Pons (tissue), 1 donor: ENCODE measurements at places on chromosomes 1 and 21.
A peak's percentile ranks its signal among the peaks of the same experiment; 100 is the strongest.

GRCh38 chr1:85998105-85998855 lies 158.3 kb downstream of the COL24A1 start:
- DNase-seq, result no peak

DNA sequence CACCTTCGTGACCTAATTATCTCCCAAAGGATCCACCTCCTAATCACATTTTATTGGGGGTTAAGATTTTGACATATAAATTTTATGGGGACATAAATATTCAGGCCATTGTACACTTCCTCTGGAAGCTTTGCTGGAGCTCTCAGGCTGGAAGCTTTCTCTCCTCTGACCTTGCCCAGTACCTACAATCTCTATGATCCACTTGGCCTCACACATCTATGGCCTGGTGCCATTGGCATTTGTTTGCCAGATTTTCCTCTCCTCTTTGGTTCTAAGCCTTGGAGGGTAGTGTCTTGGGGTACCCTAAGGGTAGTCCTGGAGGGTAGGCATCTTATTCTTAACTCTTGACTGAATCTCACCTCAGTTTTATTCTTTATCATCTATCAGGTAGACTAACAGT lies 79.0 kb downstream of the HLX start:
- DNase-seq, result no peak

DNA sequence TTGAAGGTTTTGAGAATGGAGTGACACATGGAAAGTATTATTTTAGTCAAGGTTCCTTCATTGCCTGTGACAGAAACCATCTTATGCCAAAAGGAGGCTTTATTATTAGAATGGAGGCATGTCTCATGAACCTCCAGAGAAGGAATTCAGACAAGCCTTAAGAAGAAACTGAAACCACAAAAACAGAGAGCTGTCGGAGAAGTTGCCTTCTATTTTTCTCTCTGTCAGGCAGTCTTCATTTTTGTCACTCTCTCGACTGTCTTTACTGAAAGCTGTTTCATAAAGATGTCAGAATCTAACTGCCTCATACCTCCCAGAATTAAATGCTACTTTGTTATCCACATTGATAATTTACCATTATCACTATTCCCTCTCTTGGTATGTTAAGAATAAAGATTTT lies 434.7 kb upstream of the ADGRL4 start:
- DNase-seq, result no peak

GRCh38 chr1:94236013-94236491 lies 1.3 kb downstream of the ARHGAP29 start:
- DNase-seq, result no peak

DNA sequence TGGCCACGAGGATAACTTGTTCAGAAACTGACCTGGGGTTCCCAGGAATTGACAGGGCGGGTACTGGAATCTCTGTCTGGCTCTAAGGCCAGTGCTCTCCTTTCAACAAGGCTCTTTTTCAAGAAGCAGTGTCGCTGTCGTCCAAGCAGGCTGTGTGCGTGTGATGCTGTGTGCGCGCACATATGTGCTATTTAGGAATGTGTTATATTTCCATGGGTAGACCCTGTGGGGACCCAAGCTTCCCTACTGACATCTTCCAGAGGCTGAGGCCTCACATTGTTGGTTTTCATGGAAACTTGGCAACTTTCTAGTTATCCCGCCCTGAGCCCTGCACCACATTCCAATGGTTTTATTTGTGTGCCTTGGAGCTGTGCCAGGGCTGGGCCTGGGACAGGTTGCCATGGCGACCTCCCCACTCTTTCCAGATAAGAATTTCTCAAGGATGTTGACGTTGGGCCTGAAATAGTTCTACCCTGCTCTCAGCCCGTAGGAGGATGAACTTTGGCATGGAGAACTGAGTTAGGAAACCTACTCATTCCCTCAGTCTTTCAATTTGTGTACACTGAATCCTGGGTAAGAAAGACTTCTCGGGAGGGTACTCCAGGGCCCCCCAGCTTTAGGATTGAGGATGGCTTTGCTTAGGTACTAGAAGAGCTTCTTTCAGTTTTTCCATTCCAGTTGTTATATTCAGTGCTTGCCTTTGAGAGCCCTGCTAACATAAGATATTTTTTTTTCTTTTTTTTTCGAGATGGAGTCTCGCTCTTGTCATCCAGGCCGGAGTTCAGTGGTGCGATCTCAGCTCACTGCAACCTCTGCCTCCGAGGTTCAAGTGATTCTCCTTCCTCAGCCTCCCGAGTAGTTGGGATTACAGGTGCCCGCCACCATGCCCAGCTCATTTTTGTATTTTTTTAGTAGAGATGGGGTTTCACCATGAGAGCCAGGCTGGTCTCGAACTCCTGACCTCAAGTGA lies 38.8 kb upstream of the SRSF10 start:
- DNase-seq, result peak; percentile 39

GRCh38 chr1:209896346-209896745 lies 41.7 kb upstream of the SYT14 start:
- no peak for DNase-seq

DNA sequence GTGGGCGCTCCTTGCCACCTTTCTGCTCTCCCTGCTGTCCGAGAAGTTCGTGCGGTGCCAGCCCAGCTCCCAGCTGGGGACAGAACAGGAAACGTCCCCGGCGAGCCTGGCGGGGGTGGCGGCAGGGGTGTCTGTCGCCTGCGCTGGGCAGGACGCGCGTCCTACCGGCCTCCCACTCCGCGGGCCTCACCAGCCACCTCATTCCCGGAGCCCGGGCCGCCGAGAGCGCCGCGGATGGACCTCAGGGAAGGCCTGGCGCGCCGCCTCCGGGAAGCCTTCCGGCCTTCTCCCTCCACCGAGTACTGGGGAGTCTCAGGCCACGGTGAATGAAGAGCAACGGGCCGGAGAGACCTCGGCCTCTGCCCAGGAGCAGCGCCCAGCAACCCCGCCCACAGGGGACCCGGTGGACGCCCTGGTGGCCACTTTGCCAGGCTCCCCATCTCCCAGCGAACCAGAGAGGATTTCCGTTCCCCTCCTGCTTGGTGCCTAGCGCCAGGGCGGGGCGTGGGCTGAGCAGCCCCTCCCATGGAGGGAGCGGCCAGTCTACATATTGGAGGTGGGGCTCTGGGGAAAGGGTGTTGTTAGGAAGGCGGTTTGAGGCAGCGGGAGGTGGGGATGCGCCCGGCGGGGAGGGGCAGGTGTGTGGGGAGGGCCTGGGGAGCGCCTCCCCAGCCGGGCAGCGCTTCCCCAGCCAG lies 9.5 kb upstream of the TNFRSF14 start:
- DNase-seq, result peak; percentile 74
